Activated CD4-positive, alpha-beta T cell treated with anti-CD3 and anti-CD28 coated beads, Interleukin-2, amount 50 U/mL, for 16 hours (primary cell): ENCODE measurements at places on chromosomes 3 and 15.
A peak's percentile ranks its signal among the peaks of the same experiment; 100 is the strongest.

- DNase-seq, result peak; percentile 68
Observed at GRCh38 chr3:44235604-44236484, 5.8 kb upstream of the TOPAZ1 start.

- no peak for DNase-seq
Observed at GRCh38 chr3:102530415-102531181, 95.8 kb downstream of the ZPLD1 start.

GRCh38 chr15:49242820-49243219 is 72.8 kb downstream of the GALK2 start:
- DNase-seq, result no peak

DNA sequence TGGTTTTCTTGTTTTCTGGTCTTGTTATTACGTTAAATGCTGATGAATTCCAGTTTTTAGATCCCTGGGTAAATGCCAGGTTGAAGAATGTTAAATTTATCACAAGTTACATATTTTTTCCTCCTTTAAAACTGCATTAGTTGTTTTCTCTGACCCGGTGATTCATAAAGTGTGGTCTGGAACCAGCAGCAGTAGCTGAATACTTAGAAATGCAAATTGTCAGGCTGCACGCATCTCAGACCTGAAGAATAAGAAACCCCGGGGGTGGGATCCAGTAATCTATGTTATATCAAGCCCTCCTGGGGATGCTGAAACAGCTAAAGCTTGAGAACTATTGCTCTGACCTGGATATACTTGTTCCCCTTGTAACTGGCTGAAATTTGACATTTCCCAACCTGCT is 69.1 kb downstream of the PEX5L start:
- peak; percentile 67 for DNase-seq

DNA sequence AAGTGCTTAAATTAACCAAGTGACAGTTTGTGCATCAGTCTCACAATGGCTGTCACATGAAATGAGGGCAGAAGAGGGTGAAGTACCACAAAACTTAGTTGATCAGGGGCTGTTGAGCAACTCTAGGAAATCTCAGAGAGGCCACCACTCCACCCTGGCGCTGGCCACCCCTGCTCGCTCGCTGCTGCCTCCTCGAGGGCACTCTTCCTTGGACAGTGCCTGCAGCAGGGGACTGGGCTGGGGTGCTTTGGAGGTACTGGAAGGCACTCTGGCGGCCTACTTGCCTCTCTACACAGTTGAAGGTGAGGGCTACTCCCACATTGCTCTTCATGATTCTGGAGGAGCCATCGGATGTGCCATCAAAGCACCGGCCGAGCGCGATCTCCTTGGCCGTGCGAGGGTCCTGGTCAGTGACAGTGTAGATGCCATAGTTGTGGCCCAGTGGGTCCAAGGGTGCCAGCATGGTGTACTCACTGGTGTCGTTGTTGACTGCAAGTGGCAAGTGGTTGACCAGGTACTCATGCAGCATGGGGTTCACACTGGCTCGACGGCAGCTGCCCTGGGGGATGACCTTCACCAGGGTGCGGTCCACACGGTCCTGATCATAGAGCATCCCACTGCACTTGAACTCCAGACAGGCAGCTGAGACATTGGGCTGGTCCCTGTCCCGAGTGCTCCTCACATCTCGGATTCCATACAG is 11.6 kb upstream of the CLPX start:
- no peak for DNase-seq

DNA sequence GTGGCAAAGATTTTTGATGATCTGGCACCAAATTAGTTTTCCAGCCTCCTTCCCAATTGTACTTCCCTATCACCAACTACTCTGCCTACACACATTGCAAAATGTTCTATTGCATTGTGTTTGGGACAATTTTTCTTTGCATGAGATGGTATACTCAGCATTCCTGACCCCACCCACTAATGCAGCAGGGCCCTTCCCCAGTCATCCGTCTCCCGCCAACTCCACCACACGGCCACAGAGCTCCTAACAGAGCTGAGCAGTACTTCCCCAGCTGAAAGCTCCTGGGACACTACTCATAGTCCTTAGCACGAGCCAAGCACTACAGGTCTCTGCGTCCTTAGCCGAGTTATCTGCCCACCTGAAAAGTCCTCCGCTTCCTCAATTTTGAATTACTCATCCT is 34.2 kb downstream of the TXNRD3 start:
- DNase-seq, result no peak

DNA sequence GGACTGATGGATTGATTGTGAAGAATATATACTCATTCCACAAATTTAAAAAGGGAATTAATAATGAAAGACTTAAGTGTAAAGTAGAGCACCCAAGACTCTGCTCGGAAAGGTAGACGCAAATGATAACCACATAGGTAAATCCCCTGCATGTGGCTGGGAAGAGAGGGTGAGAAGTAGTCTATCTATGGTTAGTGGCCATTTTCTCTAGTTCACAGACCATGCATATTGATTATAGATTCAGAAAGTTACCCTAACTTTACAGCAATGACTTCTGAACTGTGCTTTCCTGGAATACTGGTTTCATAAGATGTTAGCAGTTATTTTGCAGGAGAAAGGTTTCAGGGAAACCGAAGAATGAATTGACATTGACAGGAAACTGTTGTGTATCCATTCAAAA is 51.7 kb downstream of the CASR start:
- DNase-seq, result peak; percentile 16

GRCh38 chr3:168524129-168524528 is 428.4 kb upstream of the GOLIM4 start:
- no peak for DNase-seq
